ENCODE measurements at places on chromosomes 1 and 21. TPM values are rescaled to one million over a fixed set of nuclear protein-coding genes. Genes with fewer than 3 reads are reported as not detected.

Gene FASLG
- total RNA-seq, result not detected

DNA sequence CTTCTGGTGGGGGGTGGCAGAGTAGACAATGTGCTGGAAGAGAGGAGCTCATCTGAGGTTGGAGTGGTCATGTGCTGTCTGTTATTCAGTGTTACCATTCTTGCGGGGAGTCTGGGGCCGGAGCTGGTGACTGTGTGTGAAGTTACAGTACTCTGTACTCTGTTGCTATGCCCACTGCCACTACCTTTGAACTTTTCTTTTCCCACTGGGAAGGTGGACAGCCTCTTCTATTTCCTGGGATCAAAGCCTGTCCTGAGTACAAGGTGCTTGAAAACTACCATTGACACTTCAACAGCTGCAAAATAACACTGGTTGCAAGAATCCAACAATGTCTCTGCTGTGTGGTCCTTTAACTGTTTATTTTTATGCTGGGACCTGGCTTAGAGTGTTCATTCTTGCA lies 66.4 kb upstream of the ZNF326 start:
- no peak for DNase-seq

DNA sequence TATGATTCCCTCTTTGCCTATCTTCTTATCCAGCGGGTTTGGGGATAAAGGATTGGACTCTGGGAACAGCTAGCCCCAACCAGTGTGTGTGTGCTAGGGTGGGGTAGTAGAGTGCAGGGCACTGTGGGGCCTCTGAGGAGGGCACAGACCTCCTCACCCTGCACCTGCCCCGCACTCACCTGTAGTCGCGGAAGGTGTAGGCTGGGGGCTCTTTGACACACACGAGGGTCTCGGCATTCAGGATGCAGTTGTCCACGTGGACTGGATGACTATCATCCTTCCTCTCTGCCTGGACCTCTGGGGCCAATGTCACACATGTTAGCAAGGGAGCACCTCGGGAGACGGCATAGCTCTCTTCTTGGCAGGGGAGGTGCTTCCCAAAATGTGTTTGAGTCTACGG lies 8.0 kb upstream of the CLDN19 start:
- no peak for DNase-seq

GRCh38 chr1:92831368-92831761 lies 475 bp upstream of the RPL5 start:
- DNase-seq, result no peak

DNA sequence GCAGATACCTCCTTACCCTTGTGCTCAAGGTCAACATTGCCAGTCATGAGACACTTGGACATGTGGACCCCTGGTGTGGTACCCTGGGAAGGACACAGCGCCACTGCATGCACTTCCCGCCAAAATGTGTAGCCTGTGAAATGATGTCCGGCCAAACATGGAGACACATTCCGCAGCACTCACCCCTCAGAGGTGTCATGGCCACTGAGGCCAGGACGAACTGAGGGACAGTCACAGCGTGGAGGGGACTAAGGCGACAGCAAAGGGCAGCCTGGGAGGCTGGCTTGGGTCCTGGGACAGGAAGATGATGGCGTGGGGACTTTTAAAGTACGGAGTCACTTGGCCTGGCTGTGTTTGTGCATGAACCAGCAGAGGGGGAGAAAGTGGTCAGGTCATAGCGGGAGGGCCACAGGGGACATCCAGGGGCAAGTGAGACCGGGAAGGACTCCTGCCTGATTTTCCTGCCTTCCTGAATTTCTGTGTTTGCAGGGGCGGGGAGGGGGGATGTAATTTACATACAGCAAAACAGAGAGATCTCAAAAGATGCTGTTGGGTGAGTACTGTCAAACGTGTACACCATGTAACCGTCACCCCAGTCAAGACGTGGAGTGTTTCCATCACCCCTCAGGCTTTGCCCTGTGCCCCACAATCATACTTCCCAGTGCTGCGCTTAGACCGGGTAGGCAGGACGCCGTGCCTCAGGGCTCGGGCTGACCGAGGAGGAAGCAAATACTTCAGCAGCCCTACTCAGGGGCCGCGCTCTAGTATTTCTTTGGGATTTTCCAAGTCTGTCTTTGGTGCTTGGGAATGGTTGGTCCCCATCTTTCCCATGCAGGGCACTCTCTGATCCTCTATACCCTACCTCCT lies 45.2 kb downstream of the WDR4 start:
- no peak for DNase-seq

GRCh38 chr1:95431235-95431634 lies 197.2 kb downstream of the RWDD3 start:
- DNase-seq, result no peak

- DNase-seq, result no peak
Observed at GRCh38 chr21:30486180-30486579, 1.1 kb downstream of the KRTAP19-2 start.

DNA sequence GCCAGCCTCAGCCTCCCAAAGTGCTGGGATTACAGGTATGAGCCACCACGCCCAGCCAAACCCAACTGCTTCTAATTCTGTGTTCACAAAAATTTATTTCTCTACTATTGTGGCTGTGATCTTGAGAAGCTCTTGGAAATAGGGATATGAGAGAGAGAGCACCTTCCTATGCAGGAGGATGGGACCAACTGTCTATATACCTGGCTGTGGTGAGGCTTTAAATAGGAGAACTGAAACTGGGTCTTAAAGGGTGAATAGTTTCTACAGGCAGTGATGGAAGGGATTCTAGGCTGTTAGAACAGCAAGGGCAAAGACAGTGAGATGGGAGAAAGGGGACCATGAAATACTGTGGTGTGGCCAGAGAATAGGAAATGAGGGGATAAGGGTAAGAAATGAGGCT lies 8.3 kb upstream of the PTCH2 start:
- no peak for DNase-seq

DNA sequence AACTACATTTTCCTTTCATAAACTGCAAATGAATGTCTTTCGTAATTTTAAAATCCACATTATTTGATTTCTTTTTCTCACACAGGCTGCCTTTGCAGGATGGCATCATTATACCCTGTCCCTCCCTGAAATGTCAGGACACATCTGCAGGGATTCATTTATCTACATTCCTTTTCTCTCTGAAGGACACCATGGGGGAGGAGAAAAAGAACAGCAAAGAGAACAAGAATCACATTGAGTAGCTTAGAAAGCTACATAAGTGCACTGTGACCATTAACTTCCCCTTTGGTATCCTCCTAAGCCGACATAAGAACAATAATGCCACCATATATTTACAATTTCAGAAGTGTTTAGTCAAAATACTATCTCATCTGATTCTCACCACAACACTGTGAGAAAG lies 129.5 kb downstream of the PIGK start:
- no peak for DNase-seq

Measured in glutamatergic neuron (in vitro differentiated cells).